ENCODE measurements at places on chromosomes 2 and 18. TPM values are rescaled to one million over a fixed set of nuclear protein-coding genes. Genes with fewer than 3 reads are reported as not detected.

GRCh38 chr2:40797120-40797519 is 345.2 kb upstream of the SLC8A1 start:
- H3K27me3 ChIP-seq: no peaks in the 10 kb centered on the region
- no peak overlapping the region for H3K27ac ChIP-seq
- H3K4me1 ChIP-seq: no peaks in the 10 kb centered on the region
- no peak overlapping the region for H3K4me3 ChIP-seq
- no peaks in the 10 kb centered on the region for H3K36me3 ChIP-seq
- no peak for DNase-seq

DNA sequence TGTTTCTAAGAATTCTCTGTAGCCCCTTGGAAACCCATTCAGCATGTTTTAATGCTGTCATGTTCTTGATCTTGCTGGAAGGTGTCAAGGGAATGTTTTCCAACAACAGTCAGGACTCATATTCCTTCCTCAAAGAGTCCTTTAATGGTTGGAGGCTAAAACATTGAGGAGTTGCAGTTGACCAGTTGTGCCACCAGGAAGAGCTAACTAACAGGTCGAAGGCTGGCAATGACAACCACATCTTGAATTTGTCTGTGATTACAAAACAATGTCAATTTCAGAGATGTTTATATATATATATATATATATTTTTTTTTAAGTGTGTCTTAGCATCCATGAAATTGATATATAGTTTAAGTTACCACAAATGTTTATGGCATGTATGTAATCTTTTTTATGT is 151.5 kb downstream of the INO80D start:
- no peak for DNase-seq
- H3K4me1 ChIP-seq: no peaks in the 10 kb centered on the region
- no peaks in the 10 kb centered on the region for H3K27me3 ChIP-seq
- H3K27ac ChIP-seq: no peak overlapping the region

- DNase-seq: no peak
- H3K27me3 ChIP-seq: no peaks in the 10 kb centered on the region
- no peak overlapping the region for H3K4me3 ChIP-seq
- no peaks in the 10 kb centered on the region for H3K4me1 ChIP-seq
Observed at GRCh38 chr2:152344579-152345195, 9.7 kb downstream of the FMNL2 start.

DNA sequence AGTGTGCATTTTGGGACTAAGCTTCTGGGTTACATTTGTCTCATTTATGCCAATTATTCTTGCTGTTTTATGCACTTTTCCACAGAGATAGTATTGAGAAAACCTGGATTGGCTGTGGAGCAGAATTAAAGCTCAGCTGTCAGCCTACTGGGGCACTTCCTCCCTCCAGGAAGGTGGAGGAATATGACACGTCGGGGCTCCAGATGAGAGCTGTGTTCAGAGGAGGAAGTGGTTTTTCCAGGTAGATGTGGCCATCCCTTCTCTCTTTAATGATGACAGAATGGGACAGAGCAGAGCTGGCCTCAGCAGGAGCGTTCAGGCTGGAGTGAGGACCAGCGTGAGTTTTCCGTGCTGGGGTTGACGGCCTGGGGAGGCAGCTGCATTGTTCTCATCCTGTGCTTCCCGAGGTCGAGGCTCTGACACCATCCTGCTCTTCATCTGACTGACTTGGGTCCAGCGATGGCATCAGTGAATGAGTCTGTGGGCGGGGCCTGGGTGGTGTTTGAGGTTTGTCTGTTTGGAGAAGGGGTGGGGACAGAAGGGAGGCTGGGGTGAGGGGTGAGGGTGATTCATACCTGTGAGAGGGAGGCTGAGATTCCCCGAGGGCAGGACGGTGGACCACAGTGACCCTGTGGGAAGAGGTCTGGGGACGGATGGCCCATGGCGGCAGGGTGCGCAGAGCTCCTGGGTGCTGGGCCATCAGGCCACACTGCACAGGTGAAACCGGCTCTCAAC is 207.0 kb downstream of the LDLRAD4 start:
- no peaks in the 10 kb centered on the region for H3K27me3 ChIP-seq
- no peak overlapping the region for H3K4me3 ChIP-seq
- H3K36me3 ChIP-seq: no peaks in the 10 kb centered on the region
- no peak overlapping the region for H3K27ac ChIP-seq

SLC11A1 gene
- total RNA-seq: 53.5 TPM

GRCh38 chr2:85702172-85702571 is 8.0 kb downstream of the GNLY start:
- H3K36me3 ChIP-seq: peaks cover 28% of the 10 kb centered on the region
- peaks cover 85% of the 10 kb centered on the region for H3K4me1 ChIP-seq
- H3K4me3 ChIP-seq: no peak overlapping the region
- H3K27me3 ChIP-seq: no peaks in the 10 kb centered on the region
- no peak for DNase-seq
- H3K27ac ChIP-seq: peak overlapping the region; percentile 69

DNA sequence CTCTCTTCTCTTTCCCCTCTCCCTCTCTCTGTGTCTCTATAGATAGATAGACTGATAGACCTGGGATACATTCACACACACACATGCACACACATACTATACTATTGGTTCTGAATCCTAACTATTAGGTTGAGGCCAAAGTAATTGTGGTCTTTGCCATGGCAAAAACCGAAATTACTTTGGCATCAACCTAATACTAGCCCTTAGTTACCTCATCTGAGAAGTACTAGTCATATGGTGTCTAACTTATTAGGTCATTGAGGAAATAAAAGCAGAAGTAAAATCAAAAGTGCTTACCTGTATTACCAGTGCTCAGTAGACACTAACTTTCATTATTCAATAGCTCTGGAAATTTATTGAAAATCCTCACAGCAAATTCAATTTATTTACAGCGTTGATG is 451.5 kb downstream of the EPHA4 start:
- H3K4me1 ChIP-seq: no peaks in the 10 kb centered on the region
- H3K27ac ChIP-seq: no peak overlapping the region
- no peaks in the 10 kb centered on the region for H3K27me3 ChIP-seq
- no peak overlapping the region for H3K4me3 ChIP-seq

DNA sequence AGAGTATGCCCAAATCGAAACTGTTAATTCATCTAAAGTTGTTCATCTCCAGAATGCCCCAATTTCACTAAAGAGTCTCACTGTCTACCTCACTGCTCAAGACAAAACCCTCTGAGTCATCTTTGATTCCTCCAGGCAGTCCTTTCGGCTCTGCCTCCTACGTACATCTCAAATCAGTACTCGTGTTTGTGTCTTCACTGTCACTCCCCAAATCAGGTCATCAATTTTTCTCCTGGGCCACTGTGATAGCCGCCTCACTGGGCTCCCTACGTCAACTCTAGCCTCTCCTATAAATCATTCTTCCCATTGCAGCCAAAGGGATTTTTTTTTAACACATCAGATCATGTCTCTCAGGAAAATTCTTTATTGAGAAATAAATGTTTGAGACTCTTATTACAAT is 42.1 kb upstream of the TTC39C start:
- DNase-seq: no peak
- H3K36me3 ChIP-seq: no peaks in the 10 kb centered on the region
- H3K4me3 ChIP-seq: no peak overlapping the region

VAMP5 gene
- 50.7 TPM for total RNA-seq

- H3K4me1 ChIP-seq: no peaks in the 10 kb centered on the region
- H3K27ac ChIP-seq: no peak overlapping the region
- H3K27me3 ChIP-seq: no peaks in the 10 kb centered on the region
- H3K36me3 ChIP-seq: no peaks in the 10 kb centered on the region
- H3K4me3 ChIP-seq: no peak overlapping the region
- DNase-seq: no peak
Observed at GRCh38 chr2:119775102-119775501, 15.4 kb downstream of the PTPN4 start.

DNA sequence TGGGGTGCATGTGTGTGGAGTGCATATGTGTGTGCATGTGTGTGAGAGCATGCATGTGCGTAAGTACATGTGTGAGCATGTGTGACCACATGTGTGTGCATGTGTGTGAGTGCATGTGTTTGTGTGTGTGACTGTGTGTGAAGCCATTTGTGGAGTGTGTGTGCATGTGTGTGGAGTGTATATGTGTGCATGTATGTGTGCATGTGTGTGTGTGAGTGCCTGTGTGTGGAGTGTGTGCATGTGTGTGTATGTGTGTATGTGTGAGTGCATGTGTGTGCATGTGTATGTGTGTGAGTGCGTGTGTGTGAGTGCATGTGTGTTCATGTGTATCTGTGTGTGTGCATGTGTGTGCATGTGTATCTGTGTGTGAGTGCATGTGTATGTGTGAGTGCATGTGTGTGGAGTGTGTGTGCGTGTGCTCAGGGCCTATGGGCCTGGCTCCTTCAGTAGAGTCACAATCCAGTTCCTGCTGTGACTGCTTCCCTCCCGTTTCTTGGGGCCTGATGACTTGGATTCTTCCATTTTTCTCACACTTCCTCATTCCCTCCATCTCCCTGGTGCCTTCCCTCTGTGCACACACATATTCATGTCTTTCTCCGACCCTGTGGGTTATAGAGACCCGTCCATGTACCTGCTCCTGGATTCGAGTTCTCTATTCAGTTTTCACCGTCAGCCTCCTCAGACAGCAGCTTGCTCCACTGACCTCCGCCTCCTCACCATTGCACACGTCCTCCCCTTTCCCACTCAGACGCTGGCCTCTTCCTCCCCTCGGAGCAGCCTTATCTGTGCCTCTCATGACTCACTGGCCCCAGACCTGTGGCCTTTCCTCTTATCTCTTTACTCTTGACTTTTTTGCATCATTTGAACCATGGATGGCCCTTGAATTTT is 25.2 kb downstream of the TOGARAM2 start:
- no peaks in the 10 kb centered on the region for H3K27me3 ChIP-seq
- no peaks in the 10 kb centered on the region for H3K36me3 ChIP-seq
- peaks cover 44% of the 10 kb centered on the region for H3K4me1 ChIP-seq
- no peak for DNase-seq

- peaks cover 3% of the 10 kb centered on the region for H3K27me3 ChIP-seq
- H3K4me3 ChIP-seq: no peak overlapping the region
- no peak for DNase-seq
- H3K27ac ChIP-seq: no peak overlapping the region
- H3K36me3 ChIP-seq: no peaks in the 10 kb centered on the region
- H3K4me1 ChIP-seq: no peaks in the 10 kb centered on the region
Observed at GRCh38 chr2:160614391-160614790, 120.8 kb upstream of the RBMS1 start.

ADCYAP1 gene
- total RNA-seq: not detected

UGT1A3 gene
- total RNA-seq: not detected

CNTNAP5 gene
- not detected for total RNA-seq

DNA sequence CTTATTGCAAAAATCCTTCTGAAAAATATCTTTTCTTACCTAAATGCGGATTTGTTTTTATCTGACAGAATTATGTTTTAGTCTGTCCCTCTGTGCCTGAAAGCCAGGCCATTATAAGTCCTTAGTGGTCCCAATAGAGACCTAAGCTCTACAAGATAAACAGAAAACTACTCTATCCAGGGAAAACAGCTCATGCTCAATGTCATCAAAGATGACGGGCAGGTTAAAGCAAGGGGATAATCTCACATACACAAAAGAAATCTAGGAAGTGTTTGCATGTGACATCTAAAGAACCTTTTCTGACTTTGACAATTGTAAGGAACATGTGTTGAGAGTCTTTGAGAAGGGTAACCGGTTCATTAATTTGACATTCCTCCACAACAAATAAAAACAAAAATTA is 741.1 kb upstream of the ID2 start:
- H3K4me3 ChIP-seq: no peak overlapping the region
- no peaks in the 10 kb centered on the region for H3K4me1 ChIP-seq
- H3K36me3 ChIP-seq: no peaks in the 10 kb centered on the region
- no peak overlapping the region for H3K27ac ChIP-seq

GRCh38 chr2:177518754-177519153 is 126.2 kb downstream of the AGPS start:
- H3K4me1 ChIP-seq: no peaks in the 10 kb centered on the region
- DNase-seq: no peak
- peaks cover 32% of the 10 kb centered on the region for H3K36me3 ChIP-seq
- H3K4me3 ChIP-seq: no peak overlapping the region
- no peaks in the 10 kb centered on the region for H3K27me3 ChIP-seq

GRCh38 chr18:78031589-78031988 is 781.9 kb downstream of the GALR1 start:
- H3K4me1 ChIP-seq: no peaks in the 10 kb centered on the region
- DNase-seq: no peak
- no peaks in the 10 kb centered on the region for H3K36me3 ChIP-seq
- H3K27me3 ChIP-seq: no peaks in the 10 kb centered on the region

GPR75 gene
- total RNA-seq: 4.9 TPM

DNA sequence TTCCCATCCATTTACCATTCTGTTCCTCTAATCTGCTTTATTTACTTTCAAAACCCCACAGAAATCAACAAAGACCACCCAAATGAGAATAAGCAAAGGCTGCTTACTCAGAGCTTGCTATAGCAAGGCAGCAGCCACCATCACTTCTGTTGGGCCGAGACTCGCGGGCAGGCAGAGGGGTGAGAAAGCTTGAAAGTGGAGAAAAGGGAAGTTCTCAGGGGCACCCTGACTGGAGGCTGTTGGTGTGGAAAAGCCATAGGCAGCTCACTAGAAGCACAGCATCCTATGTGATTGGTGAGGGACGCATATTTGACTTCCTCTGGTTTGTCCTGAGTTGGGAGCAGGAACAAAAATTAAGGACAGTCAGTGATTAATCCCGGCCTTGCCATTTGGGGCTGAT is 269.7 kb upstream of the THSD7B start:
- no peaks in the 10 kb centered on the region for H3K4me1 ChIP-seq
- H3K4me3 ChIP-seq: no peak overlapping the region
- H3K27me3 ChIP-seq: no peaks in the 10 kb centered on the region
- no peak for DNase-seq

DNA sequence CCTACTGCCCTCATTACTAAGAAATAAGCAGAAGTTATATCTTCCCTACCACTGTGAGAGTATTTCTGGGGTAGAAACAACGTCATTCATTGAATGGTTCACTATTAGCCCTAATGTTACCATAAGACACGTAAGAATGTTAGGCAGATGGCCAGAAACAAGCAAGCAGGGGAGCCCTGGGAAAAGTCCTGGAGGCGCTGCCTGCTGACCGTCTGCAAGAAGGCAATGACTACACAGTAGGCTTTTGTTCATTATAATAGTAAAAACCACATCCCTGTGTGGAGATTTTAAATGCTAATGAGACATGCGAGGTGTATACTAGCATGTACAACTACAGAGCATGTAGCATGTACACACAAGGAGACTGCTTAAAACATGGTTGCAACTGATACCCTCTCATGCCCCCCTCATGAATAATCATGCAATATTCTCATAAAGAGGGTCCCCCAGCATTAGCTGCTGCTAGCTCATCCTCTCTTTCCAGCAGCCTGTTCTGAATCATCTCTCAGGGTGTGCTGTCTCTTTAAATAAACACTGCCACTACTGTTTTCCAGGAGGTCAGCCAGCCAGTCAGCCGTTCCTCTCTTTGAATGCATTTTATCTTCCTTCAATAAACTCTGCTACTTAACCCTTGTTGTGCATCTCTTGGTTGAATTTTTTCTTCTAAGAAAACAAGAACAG is 23.6 kb downstream of the SUCLG1 start:
- H3K36me3 ChIP-seq: peaks cover 70% of the 10 kb centered on the region
- no peaks in the 10 kb centered on the region for H3K4me1 ChIP-seq
- no peak for DNase-seq
- no peak overlapping the region for H3K4me3 ChIP-seq
- no peak overlapping the region for H3K27ac ChIP-seq

GRCh38 chr18:63905361-63905760 is 2.4 kb upstream of the SERPINB10 start:
- no peak overlapping the region for H3K27ac ChIP-seq
- no peaks in the 10 kb centered on the region for H3K36me3 ChIP-seq
- no peak overlapping the region for H3K4me3 ChIP-seq
- H3K27me3 ChIP-seq: no peaks in the 10 kb centered on the region
- no peaks in the 10 kb centered on the region for H3K4me1 ChIP-seq

SFTPB gene
- not detected for total RNA-seq

GRCh38 chr18:38563396-38563980 is 997.9 kb upstream of the CELF4 start:
- H3K27ac ChIP-seq: no peak overlapping the region
- H3K27me3 ChIP-seq: no peaks in the 10 kb centered on the region
- no peaks in the 10 kb centered on the region for H3K4me1 ChIP-seq
- no peak for DNase-seq
- no peak overlapping the region for H3K4me3 ChIP-seq
- H3K36me3 ChIP-seq: no peaks in the 10 kb centered on the region
